Left ventricle myocardium inferior (tissue), 1 donor: ENCODE measurements at places on chromosomes 12 and 14. TPM values are rescaled to one million over a fixed set of nuclear protein-coding genes. Genes with fewer than 3 reads are reported as not detected.

Gene ZBTB39
- total RNA-seq: 2.7 TPM

DNA sequence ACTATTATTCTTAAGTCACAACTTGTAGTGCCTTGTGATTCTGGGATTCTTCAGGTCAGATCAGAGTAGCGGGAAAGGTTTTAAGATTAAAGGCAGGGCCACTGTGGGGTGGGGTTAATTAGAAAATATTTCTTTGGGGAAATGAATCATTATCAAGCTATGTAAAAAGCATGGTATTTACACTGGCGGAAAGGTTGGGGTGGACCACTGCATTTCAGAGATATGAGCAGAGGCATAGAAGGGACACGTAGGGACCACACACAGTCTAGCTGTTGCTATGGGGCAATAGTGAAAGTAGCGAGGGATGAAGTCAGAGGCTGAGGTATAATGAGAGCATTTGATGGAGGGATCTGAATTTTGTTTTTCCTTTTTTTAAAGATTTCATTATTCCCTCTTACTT lies 31.7 kb upstream of the KCNH3 start:
- DNase-seq: no peak

Gene ATL1
- 1.6 TPM for total RNA-seq

- no peak for DNase-seq
Observed at GRCh38 chr12:124738636-124739467, 124.8 kb downstream of the SCARB1 start.

DNA sequence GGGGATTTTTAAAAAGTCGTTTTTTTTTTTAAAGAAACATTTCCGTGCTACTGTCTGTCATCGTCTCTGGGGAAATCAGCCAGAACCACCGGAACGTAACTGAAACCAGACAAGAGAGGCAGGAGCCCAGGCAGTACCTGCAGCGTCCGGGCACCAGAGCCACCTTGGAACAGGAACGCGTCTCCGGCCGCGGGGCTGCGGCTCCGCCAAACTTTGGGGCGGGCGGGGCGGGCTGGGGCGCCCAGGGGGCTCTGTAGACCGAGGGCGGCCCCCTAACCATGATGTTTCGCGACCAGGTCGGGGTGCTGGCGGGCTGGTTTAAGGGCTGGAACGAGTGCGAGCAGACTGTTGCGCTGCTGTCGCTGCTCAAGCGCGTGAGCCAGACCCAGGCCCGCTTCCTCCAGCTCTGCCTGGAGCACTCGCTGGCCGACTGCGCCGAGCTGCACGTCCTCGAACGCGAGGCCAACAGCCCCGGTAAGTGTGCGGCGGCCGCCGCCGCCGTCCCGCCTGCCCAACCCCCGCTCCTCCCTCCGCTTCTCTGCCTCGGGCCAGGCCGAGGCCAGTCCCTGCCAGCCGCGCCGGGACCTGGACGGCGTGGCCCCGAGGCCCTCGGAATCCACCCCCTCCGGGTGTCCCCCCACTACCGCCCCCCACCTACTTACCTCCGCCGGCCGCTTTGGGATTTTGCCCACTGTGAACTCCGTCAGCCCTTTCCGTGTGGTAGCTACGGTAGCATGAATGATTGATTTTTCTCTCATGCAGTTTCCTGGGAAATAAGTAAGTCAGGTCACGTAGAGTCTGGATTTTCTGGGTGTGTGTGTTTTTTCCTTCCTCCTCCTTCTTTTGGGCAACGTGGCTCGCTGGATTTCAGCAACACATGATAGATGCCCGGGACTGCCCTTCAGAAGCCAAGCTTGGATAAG lies 972 bp downstream of the SAMD4A start:
- DNase-seq: peak; percentile 55

DNA sequence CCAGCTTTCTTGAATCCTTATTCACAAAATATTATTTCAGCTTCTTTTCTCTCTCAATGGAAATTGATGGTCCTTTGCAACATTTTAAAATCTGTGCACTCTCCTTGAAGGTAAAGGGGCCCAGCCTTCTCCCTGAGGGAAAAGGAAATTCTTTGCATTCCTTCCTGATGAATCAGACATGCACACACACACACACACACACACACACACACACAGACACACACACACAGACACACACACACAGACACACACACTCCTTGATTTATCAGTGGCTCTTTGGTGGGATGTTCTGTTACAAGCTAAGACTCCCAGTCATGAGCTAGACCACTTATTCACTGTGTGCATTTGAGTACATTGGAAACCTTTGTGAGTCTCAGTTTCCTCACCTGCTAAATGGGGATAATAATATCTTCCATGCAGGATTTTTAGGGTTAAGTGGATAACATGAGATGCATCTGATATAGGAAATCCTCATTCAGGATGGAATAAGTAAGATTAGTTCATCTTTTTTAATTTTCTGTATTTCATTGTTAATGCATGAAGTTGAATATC lies 45.1 kb upstream of the HMGA2 start:
- DNase-seq: no peak

Gene MAP3K9
- 1.9 TPM for total RNA-seq
